ENCODE measurements at places on chromosomes 12 and 14.

DNA sequence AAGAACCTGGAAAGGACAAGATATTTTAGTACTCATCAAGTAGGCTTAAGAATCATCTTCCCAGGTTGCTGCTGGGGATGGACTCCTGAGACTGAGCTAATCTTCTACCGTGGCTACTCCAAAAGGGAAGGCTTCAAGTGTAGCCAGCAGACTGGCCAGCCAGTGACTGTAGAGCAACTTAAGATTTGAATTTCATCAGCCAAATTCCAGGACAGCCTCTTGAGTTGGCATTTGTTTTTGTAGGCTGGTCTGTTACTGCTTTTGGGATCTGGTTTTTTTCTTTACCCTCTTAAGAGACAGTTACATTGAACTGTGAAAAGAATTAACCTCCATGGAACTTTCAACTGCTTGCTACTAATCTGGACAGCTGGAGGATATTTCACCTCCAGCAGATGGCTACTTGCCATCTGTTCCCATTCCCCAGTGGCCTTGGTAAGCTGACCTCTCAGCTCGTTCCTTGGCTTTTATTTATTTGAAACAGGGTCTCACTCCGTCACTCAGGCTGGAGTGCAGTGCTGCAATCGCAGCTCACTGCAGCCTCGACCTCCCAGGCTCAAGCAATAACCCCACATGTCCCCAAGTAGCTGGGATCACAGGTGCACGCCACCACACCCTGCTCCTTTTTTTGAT, 20.7 kb downstream of the VTI1B start:
- no peak for DNase-seq

GRCh38 chr12:4630262-4630661, 18.6 kb downstream of the AKAP3 start:
- DNase-seq: no peak

DNA sequence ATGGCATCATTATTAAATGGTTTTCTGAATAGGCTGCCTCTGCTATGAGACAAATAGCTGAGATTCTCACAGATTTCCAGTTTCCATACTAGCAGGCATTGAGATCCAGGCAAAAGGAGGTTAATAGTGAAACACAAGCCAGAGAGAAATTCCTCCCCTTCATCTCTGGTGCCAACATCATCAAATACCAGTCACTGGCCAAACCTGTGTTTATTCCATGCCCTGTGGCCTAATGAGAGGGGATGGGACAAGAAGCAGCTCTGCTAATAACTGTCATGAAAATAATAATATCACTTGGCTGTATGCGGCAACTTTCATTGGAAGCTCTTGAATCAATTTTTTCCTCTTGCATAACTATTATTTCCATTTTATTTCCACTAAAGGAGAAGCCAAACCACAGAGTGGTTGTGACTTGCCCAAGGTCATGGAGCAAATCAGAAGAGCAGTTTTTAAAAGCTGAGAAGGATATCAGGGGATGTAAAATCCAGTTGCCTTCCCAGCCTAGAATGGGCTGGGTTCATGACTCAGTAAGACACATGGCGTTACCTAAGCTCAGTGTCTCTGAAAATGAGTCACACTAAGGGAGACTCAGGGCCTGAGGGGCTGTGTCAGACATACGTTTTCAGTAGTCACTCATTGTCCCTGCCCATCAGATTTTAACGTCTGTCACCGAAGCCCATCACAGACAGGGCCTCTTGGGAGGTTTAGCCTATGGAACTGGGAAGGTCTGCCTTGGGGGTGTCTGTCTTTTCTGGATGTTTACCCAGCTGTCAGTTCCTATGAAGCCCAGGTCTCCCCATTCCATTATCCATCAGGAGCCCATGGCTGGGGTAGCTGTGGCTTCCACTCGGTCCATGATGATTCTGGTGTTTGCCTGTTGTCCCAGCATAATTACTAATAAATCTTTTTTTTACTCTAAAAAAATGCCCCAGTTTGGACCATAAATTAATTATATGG, 208.8 kb upstream of the EEA1 start:
- peak; percentile 35 for DNase-seq

DNA sequence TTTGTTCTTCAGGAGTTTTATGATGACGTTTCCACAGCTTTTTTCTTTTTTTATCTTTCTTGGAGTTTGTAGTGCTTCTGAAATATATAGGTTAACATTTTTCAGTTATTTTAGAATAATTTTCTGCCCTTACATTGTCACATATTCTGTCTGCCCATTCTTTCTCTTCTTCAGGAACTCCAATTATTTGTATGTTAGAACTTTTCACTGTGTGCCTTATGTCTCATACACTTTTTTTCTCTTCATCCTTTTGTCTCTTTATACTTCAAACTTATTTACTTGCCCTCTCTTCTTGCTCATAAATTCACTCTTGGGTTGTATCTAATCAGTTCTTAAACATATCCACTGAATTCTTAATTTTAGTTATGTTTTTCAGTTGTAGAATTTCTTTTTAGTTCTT, 105.3 kb downstream of the ARID2 start:
- DNase-seq: no peak
